ENCODE measurements at places on chromosomes 7 and 10.
A peak's percentile ranks its signal among the peaks of the same experiment; 100 is the strongest.

DNA sequence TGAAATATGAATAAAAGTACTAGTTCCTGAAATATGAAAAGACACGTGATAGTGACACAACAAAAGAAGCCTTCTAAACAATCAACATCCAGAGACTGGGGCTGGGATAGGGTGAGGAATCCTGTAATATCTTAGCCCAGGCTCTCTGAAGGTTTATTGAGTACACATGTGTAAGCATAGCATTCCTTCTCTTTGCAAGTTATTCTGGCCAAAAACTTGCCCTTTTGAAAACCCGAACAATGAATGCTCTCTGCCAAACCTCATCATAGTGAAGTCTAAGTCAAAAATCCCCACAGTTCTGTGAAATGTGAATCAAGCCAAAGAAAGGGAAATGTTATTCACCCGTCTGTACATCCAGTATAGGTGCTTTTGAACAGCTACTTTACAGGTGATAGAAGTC is 11.6 kb downstream of the SEMA3D start:
- DNase-seq, result no peak

DNA sequence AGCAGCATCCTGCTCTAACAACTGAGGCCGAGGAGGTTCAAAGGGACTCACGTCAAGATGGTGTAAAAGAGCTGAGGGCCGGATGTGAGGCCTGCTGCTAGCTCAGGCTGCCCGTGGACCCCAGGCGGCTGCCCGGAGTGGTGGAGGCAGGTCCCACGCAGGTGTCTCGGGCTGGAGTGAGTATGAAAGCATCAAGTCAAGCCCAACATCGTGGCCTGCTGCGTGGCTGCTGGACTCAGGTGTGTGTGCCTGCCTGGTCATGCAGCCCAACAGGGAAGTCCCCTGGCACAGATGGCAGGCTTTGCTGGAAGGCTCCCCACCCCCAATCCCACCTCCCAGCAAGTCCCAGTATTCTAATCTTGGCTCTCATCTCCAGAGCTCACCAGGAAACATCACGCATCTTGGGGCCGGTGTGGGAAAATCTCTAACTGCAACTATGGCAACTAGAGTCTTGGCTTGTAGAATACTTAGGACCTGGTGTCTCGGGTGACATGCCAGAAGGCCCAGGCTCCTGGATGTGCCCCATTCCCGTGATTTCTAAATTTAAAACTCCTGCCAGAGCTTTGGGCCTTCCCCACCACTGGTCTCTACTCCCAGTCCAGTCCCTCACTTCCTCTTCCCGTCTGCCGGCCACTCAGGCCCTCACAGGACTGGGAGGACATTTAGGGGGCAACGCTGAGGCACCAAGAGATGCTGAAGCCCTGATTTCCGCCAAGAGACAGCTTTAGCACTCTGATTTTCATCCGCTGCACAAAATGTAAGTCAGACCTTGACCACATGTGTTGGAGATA is 85.9 kb downstream of the PRKAG2 start:
- no peak for DNase-seq

DNA sequence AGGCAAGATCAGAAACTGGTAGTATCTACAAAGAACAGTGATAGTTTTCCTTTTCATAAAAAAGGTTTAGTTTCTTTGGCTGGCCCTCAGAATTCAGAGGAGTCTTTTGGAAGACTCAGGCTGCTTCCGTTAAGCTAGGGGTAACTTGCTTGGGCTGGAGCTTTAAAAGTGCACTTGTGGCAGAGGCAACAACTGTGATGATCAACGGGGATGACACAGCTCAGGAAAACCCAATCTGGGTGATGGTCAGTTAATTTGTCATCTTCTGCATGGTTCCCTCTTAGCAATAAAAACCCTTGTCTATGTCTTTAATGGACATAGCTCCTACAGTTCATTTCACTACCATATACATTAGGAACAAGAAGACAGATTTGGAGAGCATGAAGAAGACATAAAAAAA is 46.7 kb downstream of the SGMS1 start:
- no peak for DNase-seq

DNA sequence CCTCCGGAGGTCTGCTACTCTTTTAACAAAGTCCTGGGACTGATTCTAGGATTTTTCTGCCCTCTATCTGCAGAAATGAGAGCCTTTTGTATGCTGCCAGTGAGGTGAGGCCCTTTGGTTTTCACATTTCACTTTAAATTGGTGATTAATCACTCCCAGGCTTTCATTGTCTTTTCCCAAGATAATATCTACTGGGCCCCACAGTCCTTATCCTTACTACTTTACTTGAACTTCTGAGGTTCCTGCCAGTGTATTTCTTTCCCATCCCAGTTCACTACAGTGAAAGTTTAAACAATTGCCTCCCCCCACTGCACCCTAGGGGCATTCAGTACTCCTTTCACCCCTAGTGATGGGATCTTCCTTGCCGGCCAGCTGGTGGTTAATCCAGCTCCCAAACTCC is 127.4 kb upstream of the INHBA start:
- no peak for DNase-seq

GRCh38 chr7:130222-130572 is 62.2 kb upstream of the FAM20C start:
- no peak for DNase-seq

GRCh38 chr10:111522551-111522950 is 445.7 kb downstream of the ADRA2A start:
- no peak for DNase-seq

GRCh38 chr7:44994877-44995554 is 5.0 kb upstream of the CCM2 start:
- no peak for DNase-seq

DNA sequence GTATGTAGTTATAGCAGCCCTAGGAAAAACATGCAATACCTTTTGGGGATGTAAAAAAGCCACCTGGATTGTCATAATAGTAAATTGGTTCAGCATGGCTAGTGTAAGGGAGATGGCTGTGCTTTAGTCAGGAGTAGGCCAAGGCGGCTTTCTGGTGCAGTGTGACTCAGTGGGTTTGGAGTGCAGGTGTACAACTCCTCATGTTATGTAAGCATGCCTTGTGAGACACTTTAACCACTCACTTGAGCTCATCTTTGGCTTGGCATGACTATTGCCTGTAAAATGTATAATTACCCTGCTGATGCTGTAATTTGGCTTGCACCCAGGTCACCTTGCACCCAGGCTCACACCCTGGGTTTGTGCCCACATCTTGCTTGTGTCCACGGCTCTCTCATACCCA is 239.2 kb upstream of the GLI3 start:
- DNase-seq, result no peak

GRCh38 chr10:28709001-28709710 is 31.8 kb downstream of the BAMBI start:
- DNase-seq, result no peak

DNA sequence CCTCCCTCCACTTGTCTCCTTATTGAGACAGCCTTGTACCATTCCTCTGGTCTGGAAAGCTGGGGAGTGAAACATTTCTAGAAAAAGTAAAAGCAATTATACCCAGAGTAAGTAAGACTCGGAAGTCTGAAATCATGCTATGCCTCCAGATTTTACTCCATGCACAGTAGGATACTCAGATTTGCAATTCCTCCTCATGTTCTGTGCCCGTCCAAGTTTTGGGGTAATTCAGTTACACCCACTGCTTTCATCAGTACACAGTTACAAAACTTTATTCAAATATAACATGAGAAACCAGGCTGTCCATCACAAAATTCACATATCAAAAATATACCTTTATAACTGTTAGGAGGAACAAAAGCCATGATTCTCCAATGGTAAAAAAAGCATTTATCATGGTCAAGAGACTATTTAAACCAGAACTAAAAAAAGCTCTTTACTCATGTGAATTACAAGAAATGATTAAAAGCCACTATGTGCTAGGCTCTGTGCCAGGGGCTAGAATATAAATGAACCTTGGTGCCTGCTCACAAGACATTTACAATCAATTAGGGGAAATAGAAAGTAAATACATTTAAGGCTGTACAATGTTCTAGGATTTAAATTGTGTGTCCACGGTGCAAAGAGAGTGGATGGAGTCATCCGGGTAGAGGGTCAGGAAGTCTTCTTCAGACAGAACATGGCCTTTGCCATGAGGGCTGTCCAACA is 320.2 kb downstream of the ELMO1 start:
- DNase-seq, result no peak

DNA sequence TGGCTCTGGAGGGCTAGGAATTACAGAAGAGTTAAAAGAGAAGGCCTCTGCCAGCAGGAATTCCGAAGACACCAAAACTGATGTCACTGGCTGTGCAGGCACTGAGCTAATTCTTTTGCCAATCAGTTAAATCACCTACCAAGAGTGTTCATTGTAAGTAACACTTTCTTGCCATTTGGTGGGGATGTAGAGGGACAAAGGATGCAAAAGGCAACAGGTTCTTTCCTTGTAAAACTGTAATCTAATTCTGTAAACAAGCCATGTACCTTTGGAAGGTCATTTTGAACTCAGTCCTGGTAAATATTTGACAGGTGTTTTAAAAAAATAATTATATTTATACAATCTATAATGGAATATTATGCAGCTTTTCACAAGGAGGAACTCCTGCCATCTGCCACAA is 438.4 kb downstream of the AUTS2 start:
- DNase-seq, result no peak

- DNase-seq, result no peak
Observed at GRCh38 chr10:127945341-127945758, 38.4 kb downstream of the PTPRE start.

- no peak for DNase-seq
Observed at GRCh38 chr7:117114272-117114671, 161.0 kb downstream of the ST7 start.

GRCh38 chr10:110840225-110840922 is 31.4 kb upstream of the PDCD4 start:
- no peak for DNase-seq

GRCh38 chr7:17593819-17594419 is 295.5 kb downstream of the AHR start:
- no peak for DNase-seq

DNA sequence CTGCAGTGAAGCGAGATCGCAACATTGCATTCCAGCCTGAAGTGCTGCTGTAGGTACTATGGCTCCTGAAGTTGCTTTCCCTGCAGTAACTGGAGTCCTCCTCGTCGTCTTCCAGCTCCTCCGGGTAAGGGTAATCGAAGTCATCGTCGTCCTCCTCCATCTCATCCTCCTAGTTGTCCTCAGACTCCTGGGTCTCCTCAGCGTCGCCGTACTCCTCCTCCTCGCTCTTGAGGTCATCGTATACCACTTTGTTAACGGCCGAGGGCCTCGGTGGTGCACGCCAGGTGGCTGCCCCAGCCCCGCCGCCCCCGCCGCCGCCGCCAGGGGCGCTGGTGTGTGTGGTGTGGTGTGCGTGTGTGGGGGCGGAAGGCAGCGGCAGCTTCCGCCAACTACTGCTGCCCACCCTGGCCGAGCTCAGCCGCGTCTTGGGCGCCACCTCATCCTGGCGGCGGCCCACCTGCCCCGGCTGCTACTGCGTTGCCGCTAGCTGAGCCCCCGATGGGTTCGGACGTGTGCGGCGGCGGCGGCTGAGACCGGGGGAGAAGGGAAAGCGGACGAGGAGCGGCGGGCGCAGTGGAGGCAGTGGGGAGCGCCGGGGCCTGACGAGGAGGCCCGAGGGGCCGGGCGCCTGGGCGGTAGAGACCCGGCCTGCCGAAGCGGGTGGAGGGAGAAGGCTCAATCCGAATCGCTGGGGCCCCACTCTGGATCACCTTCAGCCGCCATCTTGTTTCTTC is 11.8 kb upstream of the ACBD5 start:
- peak; percentile 70 for DNase-seq

DNA sequence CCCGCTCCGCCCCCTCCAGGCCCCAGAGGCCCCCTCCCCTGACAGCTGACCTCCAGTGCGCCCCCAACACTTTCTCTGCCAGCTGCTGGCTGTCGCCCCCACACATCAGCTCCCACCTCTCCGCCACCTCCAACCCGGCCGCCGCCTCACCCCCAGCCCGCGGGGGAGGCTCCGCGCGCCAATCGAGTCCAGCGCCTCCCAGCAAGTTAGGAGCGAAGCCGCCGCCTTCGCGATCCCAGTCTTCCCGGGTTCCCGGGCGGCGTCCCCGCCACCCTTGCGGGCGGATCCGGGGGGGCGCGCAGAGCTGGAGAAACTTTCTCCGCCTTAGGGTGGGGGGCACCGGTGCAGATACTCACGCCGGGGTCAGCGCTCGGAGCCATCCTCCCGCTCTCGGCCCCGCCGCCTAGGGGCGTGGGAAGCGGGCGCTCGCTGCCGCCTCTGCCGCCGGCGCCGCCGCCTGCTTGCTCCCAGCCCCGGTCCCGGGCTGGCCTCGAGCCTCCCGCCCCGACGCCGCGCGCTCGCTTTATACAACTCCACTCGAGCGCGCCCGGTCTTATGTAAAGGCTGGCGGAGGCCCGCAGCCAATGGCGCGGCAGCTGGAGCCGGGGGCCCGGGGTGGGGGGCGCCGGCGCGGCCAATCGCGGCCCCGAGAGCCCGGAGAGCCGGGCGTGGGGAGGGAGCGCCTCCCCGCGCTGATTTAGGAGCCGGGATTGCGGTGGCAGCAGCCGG is at the start of gene CRTAC1:
Gene CRTAC1, minus strand, starts transcription at position 529 of the 729 bp plus-strand sequence. Its CDS starts 149 bp downstream, at position 380.
- no peak for DNase-seq

DNA sequence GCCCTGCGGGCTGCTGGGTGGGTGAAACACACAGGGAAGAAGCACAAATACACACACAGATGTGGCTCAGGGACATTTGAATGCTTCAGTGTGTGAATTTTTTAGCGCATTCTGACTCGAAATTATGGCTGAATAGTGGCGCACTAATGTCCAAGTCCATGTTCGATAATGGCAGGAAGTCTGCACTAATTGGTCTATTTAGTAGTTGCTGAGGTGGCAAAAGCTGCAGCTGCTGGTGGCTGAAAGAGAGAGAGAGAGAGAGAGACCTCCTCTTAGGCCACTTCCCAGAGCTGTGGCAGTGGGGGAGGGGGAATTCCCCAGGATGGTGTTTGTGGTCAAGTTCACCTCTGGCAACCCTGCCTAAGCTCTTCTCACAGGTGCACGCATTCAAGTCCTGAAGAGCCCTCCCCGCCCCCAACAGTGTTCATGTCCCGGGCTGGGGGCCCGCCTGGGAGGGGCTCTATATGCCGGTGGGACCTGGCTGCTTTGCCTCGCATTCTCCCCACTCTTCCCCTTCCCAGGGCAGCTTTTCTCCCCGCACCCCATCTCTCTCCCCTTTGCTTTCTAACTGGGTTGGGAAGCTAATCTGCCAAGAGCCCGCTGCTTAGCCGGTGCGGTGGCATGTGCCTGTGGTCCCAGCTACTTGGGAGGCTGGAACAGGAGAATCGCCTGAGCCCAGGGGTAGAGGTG is 6.0 kb upstream of the MNX1 start:
- no peak for DNase-seq

GRCh38 chr10:46544989-46545791 is 11.3 kb downstream of the GPRIN2 start:
- no peak for DNase-seq

DNA sequence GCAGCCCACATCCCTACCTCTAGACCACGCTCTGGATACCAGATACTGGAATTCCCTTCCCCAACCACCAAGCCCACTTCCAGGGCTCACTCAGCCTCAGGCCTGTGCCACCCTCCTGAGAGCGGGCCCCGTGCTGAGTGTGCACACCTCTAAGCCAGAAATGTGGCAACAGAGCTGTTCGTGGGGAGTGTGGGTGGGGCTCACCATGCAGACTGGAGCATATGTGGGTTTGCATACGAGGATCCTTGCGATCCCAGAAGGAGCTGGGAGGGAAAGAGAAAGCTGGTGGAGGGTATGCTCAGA is 13.0 kb upstream of the LIMK1 start:
- no peak for DNase-seq
